ENCODE measurements at places on chromosomes 7 and 10.

DNA sequence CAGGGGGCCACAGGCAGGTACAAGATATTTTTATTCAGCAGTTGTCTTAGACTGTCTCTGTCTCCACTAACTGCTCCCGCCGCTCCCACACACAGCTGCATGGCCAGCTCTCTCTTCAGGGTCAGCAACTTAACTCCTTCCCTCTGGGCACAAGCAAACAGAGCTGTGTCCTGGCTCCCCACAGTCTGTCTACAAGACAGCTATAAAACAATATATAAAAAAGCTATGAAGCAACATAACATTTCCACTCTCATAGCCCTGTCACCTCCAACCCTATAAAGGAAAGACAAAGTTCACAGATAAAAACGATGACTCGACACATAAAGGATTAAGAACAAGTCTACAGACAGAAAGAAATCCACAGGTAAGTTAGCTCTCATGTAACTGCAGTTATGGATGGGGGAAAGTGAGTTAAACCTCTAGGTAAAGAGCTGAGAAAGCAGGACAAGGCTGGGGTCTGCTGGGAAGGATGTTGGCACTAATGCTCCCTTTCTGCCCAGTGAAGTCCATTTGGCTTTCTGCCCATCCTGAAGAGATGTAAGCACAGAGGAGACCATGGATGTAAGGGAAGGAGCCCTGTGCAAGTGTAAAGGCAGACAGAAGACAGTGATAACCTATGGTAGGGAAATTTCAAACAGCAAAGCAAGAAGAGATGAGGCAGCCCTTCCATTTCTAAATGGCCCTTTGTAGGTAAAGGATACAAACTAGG lies 27.0 kb downstream of the RAPGEF5 start:
- DNase-seq, result no peak

- no peak for DNase-seq
Observed at GRCh38 chr10:61478621-61479312, 25.6 kb upstream of the TMEM26 start.

- no peak for DNase-seq
Observed at GRCh38 chr7:116776610-116777289, 85.6 kb upstream of the CAPZA2 start.

DNA sequence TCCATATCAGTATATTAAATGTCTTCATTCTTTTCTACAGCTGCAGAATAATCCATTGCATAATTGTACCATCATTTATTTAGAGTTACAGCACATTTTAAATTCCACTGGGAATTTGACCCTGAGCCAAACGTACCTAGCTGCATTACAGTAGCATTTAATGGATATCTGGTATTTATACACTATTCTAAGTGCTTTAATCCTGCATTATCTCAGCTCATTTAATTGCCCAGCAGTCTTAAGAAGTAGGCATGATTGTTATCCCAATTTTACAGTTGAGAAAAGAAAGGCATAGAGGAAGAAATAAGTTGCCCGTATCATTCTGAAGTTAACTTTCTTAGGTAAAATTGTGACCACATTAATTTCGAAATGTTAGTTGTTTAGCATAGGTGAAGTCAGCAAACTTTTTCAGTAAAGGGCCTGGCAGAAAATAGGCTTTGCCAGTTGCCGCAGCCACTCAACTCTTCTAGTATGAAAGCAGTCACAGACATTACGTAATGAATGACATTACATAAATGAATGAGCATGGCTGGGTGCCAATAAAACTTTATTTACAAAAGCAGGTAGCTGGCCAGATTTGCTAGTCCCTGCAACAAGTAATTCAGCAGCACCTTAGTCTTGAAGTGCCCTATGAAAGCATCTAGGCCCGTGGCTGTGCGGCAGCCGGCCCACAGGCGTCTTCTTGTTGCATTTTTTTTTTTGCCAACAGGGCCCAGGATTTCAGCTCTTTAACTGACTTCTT lies 30.0 kb downstream of the GUSB start:
- no peak for DNase-seq

GRCh38 chr10:64458306-64458705 lies 937.1 kb downstream of the REEP3 start:
- no peak for DNase-seq

DNA sequence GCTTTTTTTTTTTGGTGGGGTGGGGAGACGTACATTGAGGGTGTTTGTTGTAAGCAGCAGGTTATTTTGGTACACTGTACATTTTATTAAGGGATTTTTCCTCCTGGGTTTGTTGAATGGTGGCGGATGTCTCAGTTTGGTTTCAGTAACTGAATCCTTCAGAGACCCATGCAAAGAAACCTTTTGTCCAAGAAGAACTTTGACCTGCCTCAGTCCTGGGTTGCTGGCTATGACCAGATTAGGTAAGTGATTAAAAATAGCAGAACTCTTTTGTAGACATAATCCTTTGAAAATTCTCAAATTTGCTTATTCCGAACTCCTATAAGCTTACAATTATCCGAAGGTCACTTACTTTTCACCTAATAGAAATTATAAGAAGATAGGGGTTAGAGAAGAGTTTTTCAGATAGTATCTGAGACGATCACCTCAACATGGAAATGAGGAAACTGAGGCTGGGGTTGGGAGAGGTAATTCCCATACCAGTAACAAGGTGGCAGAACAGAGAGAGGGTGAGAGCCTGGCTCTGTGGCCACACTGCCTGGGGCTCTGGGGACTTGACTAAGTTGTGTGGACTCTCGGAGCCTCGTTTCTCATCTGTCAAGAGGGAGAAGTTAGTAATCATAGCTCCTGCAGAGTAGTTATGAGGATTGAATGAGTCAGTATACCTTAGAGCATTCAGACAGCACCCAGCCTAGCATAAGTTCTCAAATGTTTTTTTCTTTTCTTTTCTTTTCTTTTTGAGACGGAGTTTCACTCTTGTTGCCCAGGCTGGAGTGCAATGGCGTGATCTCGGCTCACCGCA lies 87.4 kb downstream of the CCNY start:
- no peak for DNase-seq

GRCh38 chr10:102120991-102121738 lies 997 bp upstream of the LDB1 start:
- no peak for DNase-seq

DNA sequence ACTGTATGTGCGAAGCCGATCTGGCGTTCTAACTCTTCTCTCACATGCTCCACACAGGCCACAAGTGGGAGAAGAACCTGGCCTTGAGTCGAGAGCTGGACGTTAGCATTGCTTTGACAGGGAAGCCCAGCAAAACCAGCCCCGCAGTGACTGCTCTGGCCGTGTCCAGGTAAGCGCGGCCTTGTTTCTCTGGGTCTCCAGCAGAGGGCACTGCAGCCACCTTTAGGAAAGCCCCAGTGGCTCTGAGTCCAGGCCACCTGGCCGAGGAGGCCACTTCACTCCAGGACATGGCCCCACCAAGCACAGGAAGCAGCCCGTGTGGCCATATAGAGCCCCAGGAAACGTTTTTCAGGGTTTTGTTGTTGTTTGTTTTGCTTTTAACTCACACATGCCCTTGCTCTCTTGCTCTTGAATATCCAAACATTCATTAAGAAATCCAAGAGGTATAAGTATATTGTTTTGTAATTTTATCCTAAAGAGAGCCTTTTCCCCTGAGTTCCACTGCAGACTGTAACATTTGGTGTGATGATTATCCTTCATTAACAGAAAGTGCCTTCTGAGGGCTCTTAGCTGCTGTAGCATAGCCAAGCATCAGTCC lies 41.8 kb upstream of the LRRC18 start:
- DNase-seq, result no peak

- peak; percentile 86 for DNase-seq
Observed at GRCh38 chr10:60964257-60965235, 20.6 kb upstream of the RHOBTB1 start.

DNA sequence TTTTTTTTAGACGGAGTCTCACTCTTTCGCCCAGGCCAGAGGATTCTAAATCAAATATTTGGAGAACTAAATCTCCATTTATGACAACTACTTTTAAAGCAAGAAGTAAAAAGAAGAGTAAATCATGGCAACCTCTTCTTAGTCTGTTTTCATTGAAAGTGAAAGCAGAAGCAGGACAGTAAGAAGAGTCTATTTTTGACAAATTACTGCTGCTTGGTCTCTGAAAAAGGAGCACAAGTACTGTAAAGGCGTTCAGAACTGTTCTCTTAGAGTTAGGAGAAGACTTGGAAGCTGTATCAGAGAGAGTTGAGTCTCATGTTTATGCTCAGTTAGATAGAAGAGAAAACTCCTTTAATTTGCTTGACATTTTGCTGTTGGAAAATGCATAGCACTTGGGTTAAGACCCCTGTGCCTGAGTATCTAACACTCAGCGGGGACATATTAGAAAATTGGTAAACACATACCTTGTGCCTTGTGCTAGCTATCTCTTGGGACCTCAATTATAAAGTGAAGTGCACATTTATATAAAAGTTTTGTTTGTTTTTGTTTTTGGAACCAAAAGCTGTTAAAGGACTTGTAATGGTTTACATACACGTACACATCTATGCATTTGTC lies 433.0 kb downstream of the ANKRD7 start:
- no peak for DNase-seq

DNA sequence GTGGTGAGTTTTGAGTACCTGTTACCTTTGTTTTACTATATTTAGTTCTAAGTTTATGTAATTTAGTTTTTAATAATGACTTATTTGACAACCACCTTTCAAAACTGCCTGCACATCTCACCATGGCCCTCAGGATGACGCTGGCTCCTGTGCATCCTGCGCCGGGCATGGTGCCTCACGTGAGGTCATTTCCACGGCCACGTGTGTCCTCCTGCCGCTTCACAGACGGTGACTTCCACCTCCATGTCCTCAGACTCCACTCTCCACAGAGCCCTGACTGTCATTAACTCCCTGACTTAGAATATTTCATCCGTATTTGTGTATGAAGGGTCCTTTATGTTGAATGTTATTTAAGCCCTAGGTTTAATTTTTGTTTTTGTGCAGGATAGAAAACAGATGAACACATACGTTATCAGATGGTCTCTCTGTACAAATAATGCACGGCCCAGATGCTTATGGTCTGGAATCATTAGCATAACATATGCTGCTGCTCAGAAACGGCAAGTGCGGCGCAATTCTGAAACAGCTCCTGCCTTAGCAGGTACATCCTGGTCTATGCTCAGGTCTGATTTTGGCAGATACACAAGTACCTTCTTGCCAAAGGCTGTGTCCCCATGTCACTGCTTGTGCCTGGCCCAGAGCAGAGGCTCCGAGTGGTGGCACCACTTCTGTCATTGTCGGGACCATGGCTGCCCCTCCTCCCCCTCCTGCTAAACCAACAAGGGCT lies 155.8 kb downstream of the WDR37 start:
- DNase-seq, result peak; percentile 66

GRCh38 chr7:19407270-19407669 lies 262.0 kb upstream of the FERD3L start:
- DNase-seq, result no peak

GRCh38 chr10:114100848-114101741 lies 57.4 kb downstream of the ADRB1 start:
- DNase-seq, result no peak

DNA sequence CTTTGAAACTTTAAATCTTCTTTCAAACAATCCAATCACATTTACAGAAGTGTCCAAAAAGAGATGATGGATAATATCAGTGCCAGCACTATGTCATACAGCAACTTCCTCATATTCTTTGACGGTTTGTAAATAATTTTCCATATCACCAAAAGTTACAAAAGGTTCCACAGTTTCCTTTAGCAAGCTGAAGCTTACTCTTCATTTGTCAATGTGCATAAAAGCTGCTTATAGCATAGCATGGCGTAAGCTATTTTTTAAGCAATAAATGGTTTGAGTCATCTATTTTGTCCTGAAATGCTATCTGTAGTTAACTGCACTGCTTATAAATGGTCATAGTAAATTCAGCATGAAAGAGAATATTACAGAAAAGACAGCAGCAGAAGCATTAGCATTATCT lies 95.1 kb downstream of the ETV1 start:
- no peak for DNase-seq

DNA sequence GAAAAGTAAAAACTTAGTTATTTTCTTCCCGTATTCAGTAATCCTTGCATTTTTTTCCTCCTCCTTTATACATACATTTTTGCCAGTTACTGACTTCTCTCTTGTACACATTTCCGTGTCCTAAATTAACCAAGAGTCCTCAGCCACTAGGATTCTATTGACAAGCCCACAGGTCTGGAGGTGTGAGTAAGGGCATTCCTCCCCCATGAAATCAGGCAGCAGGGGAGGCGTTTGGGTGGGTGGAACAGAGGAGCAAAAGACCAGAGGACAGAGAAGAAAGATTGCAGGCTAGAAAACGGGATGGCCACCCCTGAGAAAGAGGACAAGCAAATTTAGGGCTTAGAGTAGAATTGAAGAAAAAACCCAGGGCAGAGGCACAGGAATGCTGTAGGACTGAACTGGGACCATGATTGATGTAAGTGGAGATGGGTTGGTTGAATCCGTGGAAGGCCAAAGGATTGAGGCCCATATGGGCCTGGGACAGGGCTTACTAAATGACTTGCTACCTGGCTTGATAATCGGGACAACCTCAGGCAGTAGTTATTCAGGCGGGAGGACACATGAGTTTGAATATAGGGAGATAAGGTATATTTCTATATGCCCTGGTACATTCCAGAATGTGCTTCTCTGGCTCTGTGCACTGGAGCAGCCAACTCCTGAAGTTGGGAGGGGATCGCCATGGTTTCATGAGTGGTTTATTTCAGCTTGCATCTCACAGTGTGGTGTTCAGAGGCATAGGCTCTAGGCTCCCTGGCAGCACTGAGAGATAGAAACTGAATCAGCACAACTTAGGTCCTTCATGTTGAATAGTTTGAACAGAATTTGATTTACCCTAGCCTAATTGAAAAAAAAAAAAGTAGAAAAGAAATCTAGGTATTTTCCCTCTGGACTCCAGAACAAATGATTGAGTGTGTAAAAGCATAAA lies 28.0 kb downstream of the IKZF1 start:
- no peak for DNase-seq

DNA sequence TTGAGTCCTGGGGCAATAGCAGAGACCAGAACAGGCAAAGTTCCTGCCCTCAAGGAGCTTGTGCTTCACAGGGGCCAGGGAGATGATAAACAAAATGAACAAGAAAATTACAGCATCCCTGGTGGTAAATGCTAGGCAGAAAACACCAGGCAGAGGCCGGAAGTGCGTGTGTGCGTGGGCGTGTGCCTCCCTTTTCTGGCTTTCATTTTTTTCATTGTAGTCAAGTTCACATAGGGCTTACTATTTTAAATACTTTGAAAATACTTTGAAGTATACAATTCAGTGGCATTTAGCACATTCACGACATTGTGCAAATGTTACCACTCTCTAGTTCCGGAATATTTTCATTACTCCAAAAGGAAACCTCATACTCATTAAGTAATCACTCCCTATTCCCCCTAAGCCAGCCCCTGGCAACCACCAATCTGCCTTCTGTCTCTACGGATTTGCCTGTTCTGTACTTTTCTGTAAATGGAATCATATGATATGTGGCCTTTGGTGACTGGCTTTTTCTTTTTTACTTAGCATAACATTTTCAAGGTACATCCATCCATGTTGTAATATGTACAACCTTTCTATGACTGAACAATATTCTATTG lies 88.1 kb upstream of the PDCD4 start:
- DNase-seq, result no peak

GRCh38 chr7:2165610-2166594 lies 66.8 kb downstream of the MAD1L1 start:
- no peak for DNase-seq
